Sigmoid colon (tissue), 7 donors: ENCODE measurements at places on chromosomes 5 and 9.
A peak's percentile ranks its signal among the peaks of the same experiment; 100 is the strongest.

DNA sequence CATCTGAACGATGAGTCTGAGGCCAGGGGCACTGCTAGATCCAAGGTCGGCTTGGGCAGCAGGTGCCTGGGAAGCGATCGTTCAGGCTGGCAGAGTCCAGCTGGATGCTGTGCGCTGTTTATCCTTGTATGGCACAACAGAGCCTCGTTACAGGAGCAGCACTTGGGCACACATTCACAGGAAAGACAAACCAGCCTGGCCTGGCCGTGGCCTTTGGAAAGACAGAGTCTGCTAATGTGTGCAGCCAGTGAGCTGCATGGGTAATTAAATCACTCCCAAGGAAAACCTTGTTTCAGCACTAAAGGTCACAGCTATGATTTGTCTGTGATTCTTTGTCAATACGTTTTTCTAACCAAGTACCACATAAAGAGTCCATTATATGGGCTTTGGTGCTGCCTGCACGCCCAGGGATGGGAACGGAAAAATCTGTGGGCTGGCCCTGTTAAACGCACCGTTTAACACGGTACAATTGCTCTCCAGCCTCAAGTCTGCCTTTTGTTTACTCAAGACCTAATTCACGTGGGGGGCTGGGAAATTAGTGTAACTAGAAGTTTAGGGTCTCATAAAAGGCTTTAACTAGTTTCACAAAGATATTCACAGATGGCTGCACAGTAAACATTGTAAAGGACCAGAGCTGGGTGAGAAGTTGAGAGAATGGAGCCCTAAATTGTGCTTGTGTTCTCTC lies 509.3 kb downstream of the KDM4C start:
- no peak for DNase-seq

- no peak for DNase-seq
Measured at GRCh38 chr5:127562252-127562651, 44.8 kb downstream of the PRRC1 start.

GRCh38 chr9:110691002-110691549 lies 22.5 kb downstream of the MUSK start:
- no peak for DNase-seq

DNA sequence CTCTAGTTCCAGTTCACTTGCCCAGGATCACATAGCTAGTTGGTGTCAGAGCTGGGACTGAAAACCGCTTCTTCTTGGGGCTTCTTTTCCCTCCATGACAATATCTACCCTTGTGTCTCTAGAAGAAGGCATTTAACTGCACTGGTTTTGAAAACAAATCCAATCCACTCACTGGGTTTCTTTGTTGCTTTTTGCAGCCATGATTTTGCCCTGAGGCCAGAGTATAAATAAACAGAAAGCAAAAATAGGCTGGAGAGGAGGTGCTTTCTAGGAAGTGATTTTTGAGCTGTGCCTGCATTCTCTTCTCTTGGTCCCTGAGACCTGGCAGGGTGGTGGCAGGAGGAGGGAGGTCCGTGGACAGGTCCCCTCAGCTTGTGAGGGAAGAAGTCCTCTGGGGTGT lies 6.9 kb upstream of the TRIO start:
- no peak for DNase-seq

DNA sequence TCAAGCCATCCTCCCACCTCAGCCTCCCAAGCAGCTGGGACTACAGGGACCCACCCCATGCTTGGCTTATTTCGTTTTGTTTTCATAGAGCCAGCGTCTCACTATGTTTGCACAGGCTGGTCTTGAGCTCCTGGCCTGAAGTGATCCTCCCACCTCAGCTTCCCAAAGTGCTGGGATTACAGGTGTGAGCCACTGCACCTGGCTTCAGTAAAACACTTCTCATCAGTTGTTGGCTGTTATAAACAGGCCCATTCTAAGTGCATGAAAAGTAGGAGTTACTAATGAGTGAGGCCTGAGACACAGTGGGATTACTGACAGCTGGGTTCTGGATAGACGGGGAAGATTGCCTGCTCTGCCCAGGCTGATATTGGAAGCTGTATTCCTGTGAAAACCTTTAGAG lies 3.5 kb downstream of the CRB2 start:
- DNase-seq, result no peak

DNA sequence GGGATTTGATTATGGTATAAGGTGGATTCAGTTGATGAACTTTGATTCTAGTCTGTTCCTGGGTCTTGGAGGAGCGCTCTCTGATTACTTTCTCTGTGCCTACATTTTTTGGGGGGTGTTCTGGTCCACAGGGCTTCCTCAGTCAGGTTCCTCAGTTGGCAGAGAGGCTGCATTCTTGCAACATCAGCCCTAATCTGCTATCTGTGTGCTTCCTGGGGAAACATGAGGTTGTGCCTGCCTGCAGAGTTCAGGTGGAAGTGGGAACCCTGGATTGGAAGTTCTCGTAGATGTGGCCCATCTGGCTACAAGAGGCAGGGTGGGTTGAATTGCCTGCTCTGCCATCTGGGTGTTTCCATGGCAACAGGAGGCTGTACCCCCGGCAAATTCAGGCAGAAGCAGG lies 24.5 kb downstream of the POLK start:
- no peak for DNase-seq

GRCh38 chr5:59790376-59790775 lies 103.2 kb downstream of the PDE4D start:
- no peak for DNase-seq

DNA sequence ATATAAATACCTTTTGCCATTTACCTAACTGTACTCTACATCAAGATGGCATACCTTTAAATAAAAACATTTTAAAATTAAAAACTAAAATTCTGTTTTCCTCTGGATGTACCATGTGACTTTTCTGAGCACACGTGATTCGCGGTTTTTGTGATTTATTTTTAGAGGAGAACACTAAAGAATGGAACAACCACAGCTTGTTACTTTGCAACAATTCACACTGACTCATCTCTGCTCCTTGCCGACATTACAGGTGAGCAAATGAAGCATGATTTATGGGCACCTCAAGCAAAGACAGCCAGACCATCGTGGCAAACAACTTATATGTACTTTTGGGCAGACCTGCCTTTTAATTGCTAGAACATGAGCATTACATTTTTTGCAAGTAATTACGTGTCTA lies 61.3 kb downstream of the GDA start:
- DNase-seq, result no peak

DNA sequence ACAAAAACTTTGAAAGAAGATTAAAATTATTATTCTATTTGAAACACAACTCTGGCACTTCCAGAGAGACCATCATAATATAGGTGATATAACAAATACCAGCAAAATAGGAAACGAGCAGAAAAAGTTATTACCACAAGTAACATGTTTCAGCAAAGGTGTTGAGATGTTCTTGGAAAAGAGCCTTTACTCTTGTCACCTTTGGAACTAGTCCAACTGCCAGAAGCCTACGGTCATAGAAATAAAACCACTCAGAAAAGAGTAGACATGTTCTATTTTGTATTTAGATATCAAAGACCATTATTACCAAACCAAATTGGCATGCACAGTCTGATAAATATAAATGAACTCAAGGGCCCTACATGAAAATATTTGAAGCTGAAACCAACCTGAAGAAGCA lies 145.0 kb upstream of the DMAC1 start:
- no peak for DNase-seq

- DNase-seq, result peak; percentile 84
Measured at GRCh38 chr5:88833371-88834130, 49.4 kb downstream of the MEF2C start.

DNA sequence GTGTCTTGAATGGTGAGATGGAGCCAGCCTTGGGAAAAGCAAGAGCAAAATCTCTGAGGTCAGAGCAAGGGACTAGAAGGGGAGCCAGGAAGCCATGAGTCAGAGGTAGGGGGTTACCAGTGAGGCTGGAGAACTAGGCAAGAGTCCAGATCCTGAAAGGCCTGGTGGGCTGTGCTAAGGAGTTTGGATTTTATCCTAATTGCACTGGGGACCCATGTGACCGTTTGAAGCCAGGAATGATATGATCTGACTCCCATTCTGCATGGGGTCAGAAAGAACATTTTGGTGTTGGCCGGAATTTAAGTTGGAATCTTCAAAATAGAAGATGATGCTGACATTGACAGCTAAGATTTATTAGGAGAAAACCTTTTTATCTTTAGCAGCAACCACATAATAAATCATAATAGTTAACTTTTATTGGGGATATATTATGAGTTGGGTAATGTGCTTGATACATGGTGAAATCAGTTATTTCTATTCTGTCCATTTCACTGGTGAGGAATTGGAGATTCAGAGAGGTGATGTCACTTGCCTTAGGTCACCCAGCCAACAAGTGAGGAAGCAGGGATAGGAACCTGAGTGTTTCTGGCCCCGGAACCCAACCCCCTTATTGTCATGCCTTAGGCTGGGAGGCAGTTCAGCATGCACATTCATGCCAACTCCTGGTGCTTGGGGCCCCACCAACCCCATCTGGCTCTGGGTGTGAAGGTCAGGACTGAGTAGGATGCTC lies 61.5 kb upstream of the RARS1 start:
- no peak for DNase-seq

DNA sequence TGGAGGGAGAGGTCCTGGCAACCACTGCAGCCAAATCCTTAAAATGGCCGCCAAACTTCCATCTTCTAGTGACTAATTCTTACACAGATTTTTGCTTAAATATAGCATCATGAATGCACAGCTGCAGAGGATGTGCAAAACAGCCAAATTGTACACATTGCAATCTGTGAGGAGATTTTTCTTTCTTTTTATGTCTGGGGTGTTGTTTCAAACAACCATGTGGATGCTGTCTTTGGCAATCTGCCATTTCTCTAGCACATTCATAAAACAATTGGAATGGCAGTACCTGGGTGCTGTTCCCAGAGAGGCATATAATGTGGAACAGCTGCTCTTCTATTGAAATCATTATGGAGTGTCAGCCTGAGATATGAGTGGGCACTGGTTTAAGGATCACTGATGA lies 1082.9 kb upstream of the SEMA6A start:
- no peak for DNase-seq

- DNase-seq, result peak; percentile 81
Measured at GRCh38 chr9:129561594-129562281, 59.2 kb downstream of the C9orf50 start.

DNA sequence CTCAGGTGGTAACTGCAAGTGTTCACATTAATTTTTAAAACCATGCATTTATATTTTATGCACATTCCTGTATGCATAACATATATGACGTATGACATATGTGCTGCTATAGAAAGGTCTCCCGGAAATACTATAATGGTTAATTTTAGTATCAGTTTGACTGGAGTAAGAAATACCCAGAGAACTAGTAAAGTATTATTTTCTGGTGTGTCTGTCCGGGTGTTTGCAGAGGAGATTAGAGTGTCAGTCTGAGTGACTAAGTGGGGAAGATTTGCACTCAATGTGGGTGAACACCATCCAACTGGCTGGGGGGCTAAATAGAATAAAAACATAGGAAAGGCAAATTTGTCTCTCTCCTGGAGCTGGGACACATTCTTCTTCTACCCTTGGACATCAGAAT lies 26.9 kb downstream of the UIMC1 start:
- DNase-seq, result no peak

- peak; percentile 61 for DNase-seq
Measured at GRCh38 chr9:138045541-138046490, 168.2 kb downstream of the CACNA1B start.

DNA sequence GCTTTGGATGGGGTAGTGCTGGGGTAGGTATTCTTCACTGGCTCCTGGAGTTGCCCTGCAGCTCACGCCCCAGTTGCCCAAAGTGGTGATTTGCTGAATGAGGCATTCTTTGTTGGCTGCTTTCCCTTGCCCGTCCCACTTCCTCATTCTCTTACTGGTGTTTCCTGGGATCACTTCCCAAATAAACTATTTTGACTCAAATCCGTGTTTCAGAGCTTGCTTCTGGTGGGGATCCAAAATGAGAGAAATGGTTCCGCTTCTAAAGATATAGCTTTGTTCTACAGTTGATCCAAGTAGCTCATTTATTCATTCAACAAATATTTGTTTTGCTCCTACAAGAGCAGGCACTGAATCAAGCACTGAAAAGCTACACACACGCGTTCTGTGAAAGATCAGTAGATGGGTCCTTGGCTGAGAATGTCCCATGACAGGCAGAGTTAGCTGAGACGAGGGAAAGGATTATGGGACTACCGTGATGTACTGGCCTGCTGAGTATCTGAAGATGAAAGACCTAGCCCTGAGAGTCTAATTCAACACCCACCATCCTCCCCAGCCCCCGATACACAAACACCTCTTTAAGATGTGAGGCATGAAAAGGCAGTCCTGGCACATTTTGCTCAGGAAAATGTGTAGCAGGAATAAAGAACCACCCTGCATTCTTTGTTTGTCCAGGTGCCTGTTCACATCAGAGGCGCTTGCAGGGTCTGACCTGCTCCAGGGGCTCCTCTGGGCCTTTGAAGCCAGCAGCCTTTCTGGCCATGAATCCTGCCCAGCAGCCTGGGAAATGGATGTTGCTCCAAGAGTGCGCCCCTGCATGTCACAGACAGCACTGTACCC lies 143.1 kb upstream of the RANBP3L start:
- DNase-seq, result no peak

GRCh38 chr9:135587658-135588057 lies 26.1 kb downstream of the PAEP start:
- no peak for DNase-seq

- no peak for DNase-seq
Measured at GRCh38 chr9:2332663-2333062, 288.9 kb upstream of the VLDLR start.

- no peak for DNase-seq
Measured at GRCh38 chr5:169577951-169578350, 5.6 kb upstream of the SPDL1 start.

GRCh38 chr5:143124593-143124992 lies 278.9 kb downstream of the NR3C1 start:
- no peak for DNase-seq

DNA sequence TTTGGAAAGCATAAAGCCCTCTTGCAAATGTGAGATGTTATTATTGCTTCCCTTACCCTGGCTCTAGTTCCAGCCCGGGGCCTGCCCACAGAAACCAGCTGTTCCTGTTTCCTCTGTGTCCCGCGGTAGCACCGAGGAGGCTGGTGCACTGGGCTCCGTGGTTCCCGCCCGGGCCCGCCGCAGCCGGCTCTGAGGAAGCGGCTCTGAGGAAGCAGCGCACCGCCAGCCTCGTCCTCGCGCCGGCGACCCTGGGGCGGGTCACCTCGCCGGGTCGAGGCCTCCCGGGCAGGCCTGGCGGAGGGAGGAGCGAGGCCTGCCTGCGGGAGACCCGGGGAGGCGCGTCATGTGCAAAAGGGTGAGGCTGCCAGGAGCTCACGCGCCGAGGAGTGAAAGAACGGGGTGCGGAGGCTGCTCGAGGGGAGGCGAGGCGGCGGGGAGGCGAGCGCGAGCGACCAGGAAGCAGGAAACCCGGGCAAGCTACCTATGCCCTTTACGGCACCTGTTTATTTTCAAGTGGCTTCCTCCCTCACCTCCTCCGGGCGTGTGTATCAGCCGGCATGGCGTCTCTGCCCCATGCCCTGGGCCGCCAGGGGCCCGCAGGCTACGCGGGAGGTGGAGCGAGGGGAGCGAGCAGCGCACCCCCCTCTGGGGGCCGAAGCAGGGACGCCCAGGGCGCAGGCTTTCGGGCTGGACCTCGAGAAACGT lies 61.3 kb upstream of the MEGF10 start:
- DNase-seq, result peak; percentile 78

DNA sequence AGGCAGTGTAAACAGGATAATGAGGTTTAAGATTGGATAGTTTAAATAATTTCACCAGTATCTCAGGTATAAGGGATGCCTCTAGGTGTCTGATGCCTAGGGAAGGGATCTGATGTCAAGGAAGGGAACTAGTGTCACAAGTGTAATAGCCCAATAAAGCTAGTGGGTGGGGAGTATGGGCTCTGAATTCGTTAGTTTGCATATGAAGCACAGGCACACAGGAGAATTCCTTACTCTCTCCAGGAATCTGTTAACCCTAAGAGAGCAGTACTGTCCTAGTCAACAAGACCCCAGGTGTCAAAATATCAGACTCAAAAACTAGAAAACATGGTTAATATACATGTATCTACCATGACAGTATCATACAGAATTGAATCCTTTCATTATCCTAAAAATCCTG lies 352.5 kb upstream of the CYLC2 start:
- DNase-seq, result no peak
